ENCODE measurements at places on chromosomes 11 and 22. TPM values are rescaled to one million over a fixed set of nuclear protein-coding genes. Genes with fewer than 3 reads are reported as not detected.

- no peak for DNase-seq
Observed at GRCh38 chr22:32572741-32573500, 98.3 kb downstream of the FBXO7 start.

DNA sequence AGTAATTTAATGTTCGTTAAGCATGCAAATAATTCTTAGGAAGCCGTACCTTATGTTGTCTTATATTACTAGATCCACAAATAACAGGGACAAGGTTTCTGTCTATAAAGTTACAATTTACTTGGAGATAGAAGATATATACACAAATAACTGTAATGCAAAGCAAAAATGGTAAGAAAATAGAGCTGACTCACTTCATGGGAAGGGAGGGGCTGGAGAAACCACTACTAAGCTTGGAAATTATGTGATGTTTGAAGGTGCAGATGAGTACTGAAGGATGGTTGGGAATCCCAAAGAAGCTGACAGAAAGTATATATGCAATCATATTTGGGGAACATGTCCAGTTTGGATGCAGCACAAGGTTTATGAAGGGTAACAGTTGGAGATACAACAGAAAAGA lies 4.0 kb downstream of the NPAT start:
- DNase-seq = no peak

GRCh38 chr11:110774138-110775014 lies 62.1 kb upstream of the ARHGAP20 start:
- DNase-seq = peak; percentile 26

Gene MS4A3
- not detected for total RNA-seq

DNA sequence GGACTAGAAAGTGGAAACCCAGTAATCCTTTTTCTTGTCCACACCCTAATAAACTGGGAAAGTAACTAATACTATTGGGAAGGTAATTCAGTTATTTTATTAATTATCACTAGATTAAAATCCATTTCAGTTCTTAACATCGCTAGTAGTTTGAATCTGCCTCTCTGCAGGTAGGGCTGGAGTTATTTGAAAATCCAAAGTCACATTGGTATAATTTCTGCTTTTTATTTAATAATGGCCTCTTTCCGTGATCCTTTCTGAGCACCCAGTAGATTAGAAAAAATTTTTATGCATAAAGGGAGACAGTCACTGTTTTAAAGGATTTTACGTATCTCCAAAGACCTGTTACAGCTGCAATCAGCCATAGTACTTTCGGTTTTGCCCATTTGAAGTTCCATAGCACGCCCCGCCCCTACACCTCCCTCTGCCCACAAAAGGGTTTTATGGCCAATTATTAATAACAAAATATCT lies 605 bp upstream of the COPB1 start:
- DNase-seq = peak; percentile 57
